ENCODE measurements at places on chromosomes 16 and 17.

DNA sequence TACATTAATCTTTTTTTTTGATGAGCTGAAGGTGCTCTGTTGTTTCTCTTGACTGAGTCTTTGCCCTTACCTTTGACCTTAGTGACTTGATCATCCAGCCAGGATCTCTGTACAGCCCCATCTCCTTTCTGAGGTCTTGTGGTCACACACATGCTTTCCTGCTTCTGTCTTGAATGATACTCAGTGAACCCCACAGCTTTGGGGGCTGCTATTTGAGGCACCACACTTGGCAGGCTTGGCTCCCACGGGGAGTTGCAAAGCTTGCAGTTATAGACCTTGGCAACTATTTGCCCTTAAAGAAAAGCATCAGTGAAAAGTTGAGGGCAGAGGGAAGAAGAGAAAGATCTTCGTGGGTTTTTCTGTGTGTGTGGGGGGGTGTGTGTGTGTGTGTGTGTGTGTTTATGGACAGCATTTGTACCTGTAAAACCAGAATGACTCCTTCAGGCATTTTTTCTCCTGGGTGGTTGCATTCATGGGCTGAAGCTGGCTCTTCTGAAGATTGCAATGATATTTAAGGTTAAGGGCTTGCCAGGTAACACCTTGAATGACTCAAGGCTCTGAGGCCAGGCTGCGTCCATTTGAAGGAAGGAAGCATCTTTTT, 101.6 kb downstream of the MSI2 start:
- DNase-seq: no peak

DNA sequence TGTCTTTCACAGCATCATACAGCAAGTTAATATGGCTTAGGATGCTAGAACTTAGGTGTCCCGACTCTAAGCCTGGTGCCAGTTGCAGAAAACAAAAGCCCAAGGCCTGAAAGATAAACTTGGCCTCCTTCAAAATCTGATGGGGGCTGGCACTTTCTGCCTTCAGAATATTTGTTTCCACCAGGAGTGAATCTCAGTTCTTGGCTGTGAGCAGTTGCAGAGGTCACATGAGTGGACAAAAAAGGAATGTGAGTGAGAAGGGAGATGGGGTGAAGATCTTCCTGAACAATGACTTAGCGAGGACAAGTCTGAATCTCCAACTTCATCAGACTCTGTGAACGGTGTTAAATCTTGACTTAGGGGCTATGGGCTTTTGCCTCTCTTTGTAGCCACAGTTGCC, 46.6 kb downstream of the HOXB1 start:
- DNase-seq: no peak

DNA sequence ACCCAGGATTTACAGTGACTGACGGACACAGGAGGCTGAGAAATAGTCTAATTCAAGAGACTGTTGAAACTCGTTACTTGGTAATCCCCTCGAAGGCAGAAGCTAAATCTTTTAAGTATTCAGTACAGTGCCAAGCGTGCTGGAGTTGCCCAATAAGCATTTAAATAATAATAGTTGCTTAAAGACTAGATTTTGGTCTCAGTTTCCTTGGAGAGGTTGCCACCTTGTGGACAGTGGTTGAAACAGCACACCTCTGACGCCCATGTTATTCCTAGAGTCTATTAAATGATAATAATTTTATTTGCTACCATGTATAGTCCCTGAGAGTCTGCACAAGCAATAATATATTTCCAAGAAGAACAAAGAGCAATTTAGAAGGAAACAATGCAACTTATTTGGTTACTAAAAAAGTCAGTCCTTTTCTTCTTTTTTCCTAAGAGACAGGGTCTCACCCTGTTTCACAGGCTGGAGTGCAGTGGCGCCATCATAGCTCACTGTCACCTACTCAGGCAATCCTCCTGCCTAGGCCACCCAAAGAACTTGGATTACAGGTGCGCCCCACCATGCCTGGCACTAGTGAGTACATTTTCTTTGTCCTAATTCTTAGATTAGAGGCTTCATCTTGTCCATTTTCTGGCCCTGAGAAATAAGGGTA, 138.0 kb upstream of the NUDT7 start:
- DNase-seq: peak; percentile 59

DNA sequence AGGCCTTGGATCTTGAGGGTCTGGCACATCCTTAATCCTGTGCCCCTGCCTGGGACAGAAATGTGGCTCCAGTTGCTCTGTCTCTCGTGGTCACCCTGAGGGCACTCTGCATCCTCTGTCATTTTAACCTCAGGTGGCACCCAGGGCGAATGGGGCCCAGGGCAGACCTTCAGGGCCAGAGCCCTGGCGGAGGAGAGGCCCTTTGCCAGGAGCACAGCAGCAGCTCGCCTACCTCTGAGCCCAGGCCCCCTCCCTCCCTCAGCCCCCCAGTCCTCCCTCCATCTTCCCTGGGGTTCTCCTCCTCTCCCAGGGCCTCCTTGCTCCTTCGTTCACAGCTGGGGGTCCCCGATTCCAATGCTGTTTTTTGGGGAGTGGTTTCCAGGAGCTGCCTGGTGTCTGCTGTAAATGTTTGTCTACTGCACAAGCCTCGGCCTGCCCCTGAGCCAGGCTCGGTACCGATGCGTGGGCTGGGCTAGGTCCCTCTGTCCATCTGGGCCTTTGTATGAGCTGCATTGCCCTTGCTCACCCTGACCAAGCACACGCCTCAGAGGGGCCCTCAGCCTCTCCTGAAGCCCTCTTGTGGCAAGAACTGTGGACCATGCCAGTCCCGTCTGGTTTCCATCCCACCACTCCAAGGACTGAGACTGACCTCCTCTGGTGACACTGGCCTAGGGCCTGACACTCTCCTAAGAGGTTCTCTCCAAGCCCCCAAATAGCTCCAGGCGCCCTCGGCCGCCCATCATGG, 4.0 kb upstream of the ADGRG3 start:
- DNase-seq: no peak

DNA sequence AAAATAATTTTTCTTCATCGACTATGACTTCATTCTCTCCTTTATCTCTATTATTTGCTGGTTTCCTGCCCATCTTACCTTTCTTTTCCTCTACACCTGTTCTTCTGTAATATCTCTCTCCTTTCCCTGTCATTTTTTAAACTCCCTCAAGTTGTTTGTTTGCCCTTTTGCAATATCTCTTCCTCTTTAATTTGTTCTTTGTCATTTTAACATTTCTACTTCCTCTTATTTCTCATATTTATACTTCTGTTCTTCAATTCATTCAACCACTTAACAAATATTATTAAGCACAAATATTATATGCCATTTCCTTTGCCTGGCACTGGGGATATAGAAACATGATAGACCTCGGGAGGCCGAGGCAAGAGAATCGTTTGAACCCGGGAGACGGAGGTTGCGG, 22.6 kb downstream of the MAP3K3 start:
- DNase-seq: peak; percentile 59
